ENCODE measurements at places on chromosomes 3 and 15. TPM values are rescaled to one million over a fixed set of nuclear protein-coding genes. Genes with fewer than 3 reads are reported as not detected.

GRCh38 chr15:49678655-49679054 is 57.8 kb downstream of the DTWD1 start:
- DNase-seq: no peak
- H3K36me3 ChIP-seq: no peaks in the 10 kb centered on the region
- H3K27ac ChIP-seq: no peak overlapping the region
- no peak overlapping the region for H3K4me3 ChIP-seq
- no peaks in the 10 kb centered on the region for H3K4me1 ChIP-seq

DNA sequence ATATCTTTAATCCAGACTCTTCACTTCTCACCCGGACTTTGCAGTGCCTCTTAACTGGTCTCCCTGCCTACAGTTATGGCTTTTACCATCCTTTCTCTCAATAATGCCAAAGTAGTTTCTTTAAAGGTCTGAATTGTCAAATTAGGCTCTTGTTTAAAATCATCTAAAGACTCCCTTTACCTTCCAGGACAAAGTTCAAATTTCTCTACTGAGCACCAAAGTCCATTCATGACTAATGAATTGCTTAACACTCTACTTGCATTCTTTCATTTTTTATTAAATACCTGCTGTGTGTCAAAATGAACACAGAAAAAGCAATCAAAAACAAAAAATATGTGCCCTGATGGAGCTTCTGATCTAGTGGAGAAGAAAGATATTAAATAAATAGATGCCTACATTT is 472.4 kb upstream of the UBE2E2 start:
- DNase-seq: no peak
- no peaks in the 10 kb centered on the region for H3K4me1 ChIP-seq
- H3K27ac ChIP-seq: no peak overlapping the region
- no peaks in the 10 kb centered on the region for H3K36me3 ChIP-seq
- no peaks in the 10 kb centered on the region for H3K27me3 ChIP-seq
- H3K4me3 ChIP-seq: no peak overlapping the region

DNA sequence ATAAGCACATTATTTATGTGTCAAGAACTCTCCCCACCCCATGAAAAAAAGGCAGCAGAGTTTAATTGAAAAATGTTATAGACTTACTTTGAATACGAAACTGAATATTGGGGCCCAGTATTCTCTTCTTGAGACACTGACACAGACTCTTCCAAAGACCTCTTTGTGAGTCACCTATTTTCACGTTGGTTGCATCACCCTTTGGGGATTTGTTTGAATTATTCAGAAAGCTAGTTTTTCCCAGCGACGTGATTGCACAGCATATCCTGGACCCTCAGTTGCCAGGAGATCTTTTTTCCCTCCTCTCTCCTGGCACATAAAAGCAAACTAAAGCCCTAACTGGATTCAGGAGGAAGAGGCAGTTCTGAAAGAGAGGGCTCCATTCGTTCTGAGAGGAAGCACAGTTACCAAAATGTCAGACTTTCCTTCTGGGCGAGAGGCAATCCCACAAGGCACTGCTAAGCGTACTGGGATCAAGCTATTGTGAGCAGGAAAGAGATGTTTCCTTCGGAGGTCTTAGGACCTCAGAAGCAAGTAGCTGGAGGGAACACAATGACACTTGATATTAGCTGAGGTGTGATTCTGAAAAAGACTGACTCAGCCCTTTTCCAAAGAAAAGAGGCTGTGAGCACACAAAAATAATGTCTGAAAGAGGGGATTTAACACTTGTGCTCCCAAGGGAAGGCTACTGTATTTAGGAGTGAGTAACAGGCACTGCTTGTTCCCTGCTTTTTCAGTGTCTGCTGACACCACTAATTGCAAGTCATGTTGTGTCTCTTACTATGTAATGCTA is 65.8 kb upstream of the CADPS start:
- no peak for DNase-seq
- H3K27ac ChIP-seq: no peak overlapping the region
- no peaks in the 10 kb centered on the region for H3K36me3 ChIP-seq
- H3K4me1 ChIP-seq: no peaks in the 10 kb centered on the region
- no peaks in the 10 kb centered on the region for H3K27me3 ChIP-seq
- no peak overlapping the region for H3K4me3 ChIP-seq

GRCh38 chr3:145124900-145125678 is 1035.9 kb downstream of the PLOD2 start:
- no peak for DNase-seq
- H3K36me3 ChIP-seq: no peaks in the 10 kb centered on the region
- no peaks in the 10 kb centered on the region for H3K27me3 ChIP-seq

GRCh38 chr3:86047161-86047560 is 943.8 kb downstream of the VGLL3 start:
- DNase-seq: no peak
- no peaks in the 10 kb centered on the region for H3K4me1 ChIP-seq
- no peaks in the 10 kb centered on the region for H3K36me3 ChIP-seq
- H3K4me3 ChIP-seq: no peak overlapping the region

DNA sequence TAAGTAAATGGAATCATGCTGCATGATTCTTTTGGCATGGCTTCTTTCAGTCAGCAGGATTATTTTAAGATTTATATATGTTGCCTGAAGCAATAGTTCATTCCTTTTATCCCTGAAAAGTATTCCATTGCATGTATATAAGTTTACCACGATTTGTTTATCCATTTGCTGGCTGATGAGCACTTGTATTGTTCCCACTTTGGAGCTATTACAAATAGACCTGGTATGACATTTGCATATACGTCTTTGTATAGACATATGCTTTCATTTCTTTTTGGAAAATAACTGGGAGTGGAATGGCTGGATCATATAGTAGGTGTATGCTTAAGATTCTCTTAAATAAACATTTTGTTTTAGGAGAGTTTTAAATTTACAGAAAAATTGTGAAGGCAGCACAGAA is 79.3 kb upstream of the CBLB start:
- no peaks in the 10 kb centered on the region for H3K27me3 ChIP-seq
- H3K4me1 ChIP-seq: no peaks in the 10 kb centered on the region
- no peaks in the 10 kb centered on the region for H3K36me3 ChIP-seq
- H3K4me3 ChIP-seq: no peak overlapping the region

DNA sequence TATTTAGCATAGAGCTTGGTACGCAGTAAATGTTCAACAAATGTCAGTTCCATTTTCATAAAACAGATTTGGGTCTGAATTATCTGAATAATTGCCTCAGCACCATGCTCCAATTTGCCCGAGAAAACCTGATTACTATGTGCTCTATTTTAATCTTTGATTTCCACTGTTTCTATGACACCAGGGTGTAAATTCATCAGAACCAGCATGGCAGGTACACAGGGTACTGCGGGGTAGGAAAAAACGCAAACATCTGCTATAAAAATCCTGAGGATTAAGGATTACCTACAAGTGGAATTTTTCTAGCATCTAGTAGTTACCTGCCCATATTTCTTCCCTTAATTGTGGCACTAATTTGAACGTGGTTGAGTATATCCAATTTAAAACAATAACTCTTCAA is 70.3 kb downstream of the RAD18 start:
- no peak for DNase-seq
- peaks cover 6% of the 10 kb centered on the region for H3K36me3 ChIP-seq
- no peaks in the 10 kb centered on the region for H3K27me3 ChIP-seq
- H3K4me1 ChIP-seq: no peaks in the 10 kb centered on the region
- H3K27ac ChIP-seq: no peak overlapping the region
- no peak overlapping the region for H3K4me3 ChIP-seq

DNA sequence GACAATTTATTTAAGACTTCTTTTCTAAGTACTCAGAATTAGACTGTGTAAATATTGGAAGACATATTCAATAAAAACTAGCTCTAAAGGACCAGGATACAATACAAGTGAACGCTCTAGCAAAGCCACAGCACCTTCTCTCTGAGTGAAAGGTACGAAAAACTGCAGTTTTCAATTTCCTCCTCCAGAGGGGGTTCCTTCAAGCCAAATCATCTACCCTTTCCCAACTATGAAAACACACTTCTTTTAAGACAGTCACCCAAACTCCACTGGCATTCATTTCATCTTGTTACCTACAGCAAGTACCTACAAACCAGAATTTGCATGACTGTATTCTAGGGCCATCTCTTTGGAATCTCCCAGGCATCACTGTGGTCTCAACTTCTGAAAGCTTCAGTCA is 165.8 kb downstream of the ERC2 start:
- no peaks in the 10 kb centered on the region for H3K36me3 ChIP-seq
- DNase-seq: no peak
- H3K27me3 ChIP-seq: no peaks in the 10 kb centered on the region

DNA sequence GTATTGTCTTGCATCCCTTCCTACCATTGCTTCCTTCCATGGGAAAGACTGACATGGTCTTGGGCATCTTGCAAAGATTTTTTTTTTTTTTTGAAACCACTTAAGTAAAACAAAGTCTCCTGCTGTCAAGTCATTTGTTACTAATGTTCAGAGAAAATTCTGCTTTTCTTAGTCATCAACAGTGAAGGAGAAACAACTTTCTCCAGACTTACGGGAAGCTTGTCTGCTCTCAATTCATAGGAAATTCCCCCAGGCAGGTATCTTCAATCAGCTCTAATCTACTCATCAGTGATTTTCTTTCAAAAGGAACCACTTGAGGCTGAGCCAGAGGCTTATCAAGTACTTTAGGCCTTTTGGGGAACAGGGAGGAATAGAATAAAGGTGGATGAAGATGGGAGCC is 15.9 kb upstream of the DRD3 start:
- H3K4me1 ChIP-seq: no peaks in the 10 kb centered on the region
- DNase-seq: no peak
- H3K4me3 ChIP-seq: no peak overlapping the region
- no peaks in the 10 kb centered on the region for H3K27me3 ChIP-seq
- H3K36me3 ChIP-seq: no peaks in the 10 kb centered on the region

DNA sequence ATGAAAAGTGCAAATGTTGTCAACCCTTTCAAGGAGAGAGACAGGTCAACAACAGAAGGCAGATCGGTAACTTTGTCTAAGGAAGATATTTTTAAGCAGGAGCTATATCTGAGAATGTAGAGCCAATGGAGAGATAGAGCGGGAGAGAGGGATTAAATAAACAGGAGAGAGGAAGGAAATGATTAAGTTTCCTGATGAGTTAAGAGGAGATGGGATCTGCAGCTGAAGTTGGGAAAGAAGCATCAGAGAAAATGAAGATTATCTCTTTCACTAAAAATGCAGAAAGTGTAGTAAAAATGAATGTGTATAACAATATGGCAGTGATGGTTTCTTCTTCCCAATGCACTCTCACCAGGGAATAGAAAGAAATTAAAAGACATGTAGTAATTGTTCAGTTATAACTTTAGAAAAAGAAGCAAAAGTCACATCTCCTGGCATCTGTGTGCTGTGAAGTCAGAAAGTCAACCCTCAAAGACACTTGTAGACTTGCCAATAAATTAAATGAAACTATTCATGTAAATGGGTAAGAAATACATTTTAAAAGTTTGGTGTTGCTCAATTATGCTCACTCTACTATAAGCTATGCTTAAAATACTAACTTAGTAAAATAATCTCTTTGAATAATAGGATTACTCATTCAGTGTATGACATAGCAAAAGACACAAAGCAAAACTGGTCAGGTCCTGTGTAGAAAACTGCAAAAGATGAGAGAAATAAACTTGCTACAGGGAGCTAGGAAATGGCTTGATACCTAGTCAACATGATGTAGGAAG is 264.6 kb downstream of the ZIC4 start:
- no peak overlapping the region for H3K4me3 ChIP-seq
- H3K36me3 ChIP-seq: no peaks in the 10 kb centered on the region
- no peaks in the 10 kb centered on the region for H3K27me3 ChIP-seq
- no peak for DNase-seq
- no peaks in the 10 kb centered on the region for H3K4me1 ChIP-seq

DNA sequence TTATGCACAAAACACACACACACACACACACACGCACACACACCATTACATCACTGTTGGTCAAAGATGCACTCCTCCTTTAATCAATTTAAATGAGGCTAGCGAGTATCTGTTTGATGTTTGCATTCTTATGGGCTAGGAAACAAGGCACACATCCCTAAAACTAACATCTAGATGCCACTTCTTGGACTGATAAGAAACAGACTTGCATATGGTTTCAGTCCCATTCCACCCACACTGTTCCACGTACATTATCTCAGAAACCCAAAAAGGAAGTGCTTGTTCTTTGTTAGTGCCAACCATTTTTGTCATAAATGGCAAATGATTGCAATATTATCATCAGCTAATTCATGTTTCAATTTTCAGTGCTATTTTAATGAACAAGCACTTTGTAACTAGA is 69.5 kb downstream of the CCR1 start:
- no peak overlapping the region for H3K4me3 ChIP-seq
- no peaks in the 10 kb centered on the region for H3K27me3 ChIP-seq
- no peak overlapping the region for H3K27ac ChIP-seq
- H3K36me3 ChIP-seq: no peaks in the 10 kb centered on the region

GRCh38 chr15:28919679-28920655 is 34.2 kb downstream of the APBA2 start:
- DNase-seq: peak; percentile 72
- H3K27me3 ChIP-seq: peaks cover 20% of the 10 kb centered on the region
- H3K4me3 ChIP-seq: no peak overlapping the region
- H3K36me3 ChIP-seq: no peaks in the 10 kb centered on the region
- no peak overlapping the region for H3K27ac ChIP-seq

DNA sequence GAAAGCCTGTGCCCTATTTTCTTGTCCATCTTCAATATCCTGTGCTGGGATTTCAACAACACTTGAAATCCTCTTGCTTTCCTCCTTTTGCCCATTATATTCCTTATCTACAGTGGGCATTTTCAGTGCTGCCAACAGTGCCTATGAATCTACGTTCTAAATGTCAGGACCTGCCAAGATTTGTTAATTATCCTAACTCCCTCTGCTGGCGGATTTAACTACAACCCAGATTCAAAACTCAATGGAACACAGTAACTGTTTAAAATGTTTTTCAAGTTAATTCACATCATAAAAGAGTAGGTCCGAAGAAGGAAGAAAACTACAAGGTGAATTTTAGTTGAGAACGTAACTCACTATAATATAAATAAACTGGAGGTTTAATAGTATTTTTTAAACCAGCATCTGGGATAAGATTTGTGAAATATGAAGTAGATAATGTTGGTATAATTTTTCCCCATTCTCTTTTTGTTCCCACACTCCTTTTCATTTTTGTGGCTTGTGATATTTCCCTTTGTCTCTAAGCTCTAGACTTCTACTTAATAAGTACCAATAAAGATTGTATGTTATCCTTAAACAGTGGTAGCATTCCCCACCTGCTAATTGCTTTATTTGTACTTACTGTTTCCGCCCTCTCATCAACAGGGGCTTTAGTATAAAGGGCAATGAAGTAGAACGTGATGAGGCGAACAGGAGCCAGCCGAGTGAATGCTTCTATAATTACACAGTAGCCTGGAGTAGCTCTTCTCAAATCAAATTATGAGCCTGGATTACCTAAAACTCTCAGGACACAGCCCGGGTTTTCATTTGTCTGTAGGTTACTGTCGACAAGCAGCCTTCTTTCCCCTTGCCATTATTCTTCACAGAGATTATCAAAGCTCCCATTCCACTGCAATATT is 302.5 kb upstream of the ATP11B start:
- no peaks in the 10 kb centered on the region for H3K4me1 ChIP-seq
- H3K4me3 ChIP-seq: no peak overlapping the region
- H3K27ac ChIP-seq: no peak overlapping the region
- DNase-seq: no peak
- H3K27me3 ChIP-seq: no peaks in the 10 kb centered on the region
- no peaks in the 10 kb centered on the region for H3K36me3 ChIP-seq

GRCh38 chr3:7959094-7959493 is 542.5 kb upstream of the LMCD1 start:
- no peaks in the 10 kb centered on the region for H3K27me3 ChIP-seq
- H3K36me3 ChIP-seq: no peaks in the 10 kb centered on the region
- no peaks in the 10 kb centered on the region for H3K4me1 ChIP-seq
- H3K27ac ChIP-seq: no peak overlapping the region

The SOX14 gene
- total RNA-seq: not detected
